ENCODE measurements at places on chromosomes 2 and 18. TPM values are rescaled to one million over a fixed set of nuclear protein-coding genes. Genes with fewer than 3 reads are reported as not detected.

GRCh38 chr18:73040247-73040646 is 172.5 kb upstream of the NETO1 start:
- no peak for DNase-seq
- H3K27ac ChIP-seq = no peak overlapping the region
- no peak overlapping the region for H3K4me3 ChIP-seq
- no peaks in the 10 kb centered on the region for H3K36me3 ChIP-seq
- H3K4me1 ChIP-seq = no peaks in the 10 kb centered on the region
- H3K27me3 ChIP-seq = no peaks in the 10 kb centered on the region

DNA sequence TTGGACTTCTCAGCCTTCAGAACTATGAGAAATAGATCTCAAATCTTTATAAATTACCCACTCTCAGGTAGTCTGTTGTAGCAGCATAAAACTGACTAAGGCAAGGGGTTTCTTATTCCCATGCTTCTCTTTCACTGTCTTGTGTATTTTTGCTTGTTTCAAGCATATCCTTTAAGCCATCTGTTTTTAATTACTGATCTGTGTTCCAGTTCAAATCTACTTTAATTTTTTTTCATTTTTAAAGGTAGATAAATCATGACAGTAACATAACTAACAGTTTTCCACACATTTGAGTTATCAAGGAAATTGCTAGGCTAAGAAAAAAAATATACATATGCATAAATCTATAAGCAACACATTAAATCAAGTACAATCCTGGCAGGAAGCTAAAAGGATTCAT is 317.9 kb upstream of the TNP1 start:
- no peak overlapping the region for H3K4me3 ChIP-seq
- H3K4me1 ChIP-seq = no peaks in the 10 kb centered on the region
- no peak for DNase-seq
- H3K27ac ChIP-seq = no peak overlapping the region

DNA sequence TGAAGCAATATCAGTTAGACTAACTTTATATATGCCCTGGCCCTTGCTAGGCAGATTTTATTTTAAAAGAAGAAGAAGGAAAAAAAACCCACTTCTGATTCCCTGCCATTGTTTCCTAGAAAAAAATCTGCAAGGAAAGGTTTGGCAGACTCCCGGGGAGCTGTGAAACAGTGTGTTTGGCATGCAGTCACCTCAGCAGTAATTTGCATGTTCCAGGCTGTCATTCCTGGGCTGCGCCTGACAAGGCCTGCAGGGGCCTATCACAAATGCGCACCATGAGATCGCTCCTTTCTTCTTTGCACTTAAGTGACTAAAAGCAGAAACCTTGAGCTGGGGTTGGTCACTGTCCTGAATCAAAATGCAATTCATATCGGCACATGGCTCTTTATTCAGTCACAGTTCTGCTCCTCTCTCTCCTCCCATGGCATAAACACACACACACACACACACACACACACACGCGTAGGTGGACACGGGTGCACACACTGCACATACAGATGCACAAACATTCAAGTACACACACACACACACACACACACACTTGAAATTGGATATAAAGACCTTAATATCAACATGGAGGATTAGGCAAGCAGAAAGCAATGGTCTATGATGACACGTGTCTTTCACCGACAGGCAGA is 172.8 kb downstream of the MYT1L start:
- no peak overlapping the region for H3K4me3 ChIP-seq
- no peak for DNase-seq
- no peaks in the 10 kb centered on the region for H3K36me3 ChIP-seq
- no peak overlapping the region for H3K27ac ChIP-seq
- peaks cover 3% of the 10 kb centered on the region for H3K4me1 ChIP-seq
- H3K27me3 ChIP-seq = no peaks in the 10 kb centered on the region

GRCh38 chr2:217936952-217937351 is 65.8 kb downstream of the TNS1 start:
- no peak overlapping the region for H3K27ac ChIP-seq
- no peak overlapping the region for H3K4me3 ChIP-seq
- H3K36me3 ChIP-seq = no peaks in the 10 kb centered on the region
- H3K4me1 ChIP-seq = peaks cover 29% of the 10 kb centered on the region

- no peak overlapping the region for H3K4me3 ChIP-seq
- H3K36me3 ChIP-seq = no peaks in the 10 kb centered on the region
- H3K27me3 ChIP-seq = no peaks in the 10 kb centered on the region
- H3K27ac ChIP-seq = no peak overlapping the region
- DNase-seq = no peak
These were observed 95.4 kb downstream of the NFATC1 start for GRCh38 chr18:79491081-79491551.

DNA sequence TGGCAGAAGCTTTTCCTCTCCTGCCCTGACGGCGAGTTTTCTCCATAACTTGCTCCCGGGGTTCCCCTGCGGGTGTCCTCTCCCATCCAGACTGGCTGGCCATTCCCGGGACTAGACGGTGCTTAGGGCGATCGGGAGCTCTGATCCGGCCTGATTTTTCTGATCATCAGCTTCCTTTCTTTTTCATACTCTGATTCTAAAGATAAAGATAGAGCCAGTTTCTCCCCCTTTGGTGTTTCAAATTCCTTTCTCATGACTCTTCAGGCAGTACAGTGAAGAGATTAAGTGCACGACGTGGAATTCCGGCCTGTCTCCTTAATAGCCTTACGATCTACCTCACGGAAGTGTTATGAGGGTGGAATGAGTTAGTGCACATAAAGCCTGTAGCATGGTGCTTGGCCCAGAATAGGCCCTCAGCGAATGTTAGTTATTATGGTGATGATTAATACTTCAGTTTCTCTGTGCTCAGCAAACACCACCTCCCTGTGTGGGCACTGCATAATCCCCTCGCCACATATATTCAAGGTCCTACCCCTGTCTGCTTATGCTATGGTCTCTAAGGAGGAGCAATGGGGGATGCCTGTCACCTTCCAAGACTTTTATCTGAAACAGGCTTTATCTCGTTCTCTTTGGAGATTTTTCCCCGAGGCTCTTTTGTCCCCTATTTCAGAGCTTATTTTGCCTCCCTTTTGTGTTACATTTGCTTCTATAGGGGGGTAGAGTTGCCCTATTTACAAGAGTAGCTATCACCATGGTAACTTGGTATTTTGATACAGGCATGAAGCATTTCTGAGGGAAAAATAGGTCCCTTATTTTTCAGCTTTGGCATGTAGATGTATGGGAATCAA is 254.8 kb downstream of the CDH2 start:
- peaks cover 6% of the 10 kb centered on the region for H3K4me1 ChIP-seq
- no peak overlapping the region for H3K4me3 ChIP-seq
- H3K27ac ChIP-seq = no peak overlapping the region
- no peak for DNase-seq
- H3K36me3 ChIP-seq = no peaks in the 10 kb centered on the region

DNA sequence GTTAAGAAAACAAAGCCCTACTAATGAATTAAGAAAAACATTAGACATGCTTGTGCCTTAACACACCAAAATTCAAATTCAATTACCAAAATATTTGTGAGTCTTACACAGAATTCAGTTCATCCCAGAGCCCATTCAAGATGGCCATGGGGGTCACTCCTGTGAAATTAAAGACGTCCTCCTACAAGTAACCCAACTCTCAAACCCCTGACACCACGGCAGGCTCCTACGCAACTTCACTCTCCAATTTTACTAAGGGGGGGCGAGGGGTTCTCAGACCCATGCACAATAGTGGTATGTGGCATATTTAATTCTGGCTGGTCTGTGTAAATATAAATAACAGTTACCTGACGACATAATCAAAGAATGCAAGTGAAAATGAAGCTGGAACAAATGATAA is 5.0 kb downstream of the ZNF516 start:
- H3K36me3 ChIP-seq = no peaks in the 10 kb centered on the region
- no peak for DNase-seq
- peaks cover 10% of the 10 kb centered on the region for H3K27me3 ChIP-seq
- peaks cover 10% of the 10 kb centered on the region for H3K4me1 ChIP-seq
- H3K4me3 ChIP-seq = peak overlapping the region; percentile 82

DNA sequence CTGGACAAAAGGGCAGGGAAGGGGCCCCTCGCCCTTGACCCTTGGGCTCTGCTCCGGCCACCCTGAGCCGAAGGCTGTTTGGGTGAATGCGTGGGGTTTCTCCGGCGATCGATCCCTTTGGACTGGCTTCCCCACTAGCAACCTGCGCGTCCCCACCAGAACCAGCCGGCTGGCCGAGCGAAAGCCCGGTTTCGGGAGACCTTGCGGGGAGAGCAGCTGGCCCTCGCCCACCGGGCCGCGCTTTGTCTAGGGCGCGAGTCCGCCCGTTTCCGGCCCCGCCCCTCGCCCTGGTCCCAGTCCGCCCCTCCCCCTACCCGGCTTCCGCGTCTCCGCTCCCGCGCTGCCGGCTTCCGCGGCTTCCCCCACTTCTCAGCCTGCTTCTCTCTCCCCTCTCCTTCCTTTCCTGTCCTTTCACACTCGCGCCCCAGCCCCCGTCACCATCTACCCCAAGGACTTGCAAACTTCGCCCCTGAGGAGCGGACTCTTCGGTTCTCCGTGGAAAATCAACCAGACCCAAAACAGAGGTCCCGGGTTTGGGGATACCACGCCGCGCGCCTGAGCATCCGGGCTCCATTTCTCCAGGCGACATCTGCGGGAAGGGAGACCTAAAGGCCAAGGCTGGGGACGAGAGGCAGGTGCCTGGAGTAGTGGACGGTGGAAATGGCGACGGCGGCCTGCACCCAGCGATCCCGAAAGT is 48.0 kb upstream of the ATP6V1B1 start:
- peak; percentile 90 for DNase-seq
- H3K4me1 ChIP-seq = peaks cover 8% of the 10 kb centered on the region
- peaks cover 100% of the 10 kb centered on the region for H3K27me3 ChIP-seq
- no peaks in the 10 kb centered on the region for H3K36me3 ChIP-seq

GRCh38 chr2:173448938-173449471 is 94.3 kb downstream of the CDCA7 start:
- no peaks in the 10 kb centered on the region for H3K4me1 ChIP-seq
- DNase-seq = peak; percentile 93
- H3K4me3 ChIP-seq = no peak overlapping the region
- H3K36me3 ChIP-seq = no peaks in the 10 kb centered on the region
- no peaks in the 10 kb centered on the region for H3K27me3 ChIP-seq
- H3K27ac ChIP-seq = no peak overlapping the region

DNA sequence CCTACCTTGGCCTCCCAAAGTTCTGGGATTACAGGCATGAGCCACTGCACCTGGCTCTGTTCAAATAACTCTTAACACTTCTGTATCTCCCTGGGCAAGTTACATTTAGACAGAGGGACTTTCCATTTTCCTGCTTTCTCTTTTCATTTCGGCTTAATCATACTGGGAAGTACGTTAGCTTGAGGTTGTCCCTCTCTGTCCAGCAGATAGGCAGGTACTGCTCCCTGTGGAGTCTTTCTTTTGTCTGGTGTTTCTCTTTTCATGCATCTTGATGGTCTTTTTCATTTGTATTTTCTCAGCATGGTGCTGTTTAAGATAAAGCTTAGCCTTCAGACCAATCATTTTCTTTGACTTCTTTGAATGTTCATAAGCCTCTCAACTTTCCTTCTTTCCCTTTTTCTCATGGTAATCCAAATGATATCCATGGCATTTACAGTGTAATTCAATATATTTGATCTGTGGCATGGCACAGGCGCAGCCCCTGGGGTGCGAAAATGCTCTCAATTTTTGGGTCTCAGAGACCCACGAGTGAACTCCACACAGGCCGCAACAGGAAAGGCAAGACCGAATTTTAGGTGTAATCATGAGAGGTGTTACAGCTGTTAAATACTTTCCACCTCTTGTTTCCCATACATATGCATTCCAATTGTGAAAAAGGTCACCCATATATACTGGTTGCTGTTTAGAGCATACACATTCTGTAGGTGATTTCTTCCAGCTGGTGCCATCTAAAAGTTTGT is 99.9 kb upstream of the MYO3B start:
- no peak overlapping the region for H3K27ac ChIP-seq
- H3K36me3 ChIP-seq = no peaks in the 10 kb centered on the region
- H3K4me1 ChIP-seq = no peaks in the 10 kb centered on the region
- no peak for DNase-seq
- H3K4me3 ChIP-seq = no peak overlapping the region
- H3K27me3 ChIP-seq = no peaks in the 10 kb centered on the region

GRCh38 chr2:150043172-150043500 is 444.3 kb downstream of the RND3 start:
- no peak for DNase-seq
- H3K4me1 ChIP-seq = no peaks in the 10 kb centered on the region
- H3K27ac ChIP-seq = no peak overlapping the region
- H3K4me3 ChIP-seq = no peak overlapping the region
- no peaks in the 10 kb centered on the region for H3K36me3 ChIP-seq
- no peaks in the 10 kb centered on the region for H3K27me3 ChIP-seq

DNA sequence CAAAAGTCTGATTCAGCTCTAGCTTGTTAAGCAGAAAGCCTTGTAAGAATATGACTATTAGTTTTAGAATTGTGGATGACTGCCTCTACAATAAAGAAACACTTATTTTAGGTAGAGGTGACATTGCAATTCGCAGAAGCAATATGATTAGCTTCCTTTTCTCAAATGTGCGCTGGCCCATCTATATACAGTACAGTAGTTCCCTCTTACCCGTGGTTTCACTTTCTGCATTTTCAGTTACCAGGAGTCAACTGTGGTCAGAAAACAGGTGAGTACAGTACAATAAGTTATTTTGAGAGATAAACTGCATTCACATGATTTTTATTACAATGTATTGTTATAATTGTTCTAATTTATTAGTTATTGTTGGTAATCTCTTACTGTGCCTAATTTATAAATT is 405.1 kb downstream of the GPD2 start:
- no peak overlapping the region for H3K4me3 ChIP-seq
- H3K36me3 ChIP-seq = no peaks in the 10 kb centered on the region
- no peak for DNase-seq
- no peak overlapping the region for H3K27ac ChIP-seq

DNA sequence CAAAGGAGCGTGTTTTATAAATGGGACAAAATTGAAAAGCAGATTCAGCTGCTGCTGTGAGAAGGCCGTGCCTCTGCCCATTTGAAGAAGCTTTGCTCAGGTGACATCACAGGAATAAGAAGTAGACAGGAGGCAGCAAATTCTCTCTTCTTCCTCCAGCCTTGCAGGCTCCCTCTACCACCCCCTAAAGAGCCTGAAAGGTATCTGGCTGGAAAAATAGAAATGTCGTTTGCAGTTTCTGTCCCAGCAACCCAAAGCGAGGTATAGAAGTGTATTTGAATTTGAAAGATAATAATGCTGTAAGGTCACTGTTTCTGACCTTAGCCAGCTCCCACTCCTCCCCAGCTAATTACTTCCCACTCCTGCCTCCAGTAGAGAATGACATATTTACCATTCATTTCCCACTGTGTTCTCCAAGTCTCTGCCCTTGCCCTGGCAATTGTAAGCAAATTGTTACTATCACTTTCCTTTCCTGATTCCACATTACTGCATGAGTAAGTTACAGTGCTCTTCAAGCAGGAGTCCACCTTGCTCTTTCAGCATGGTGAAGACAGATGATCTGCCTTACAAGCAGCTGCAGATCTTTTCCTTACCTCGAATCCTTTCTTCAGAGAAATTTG is 56.8 kb upstream of the RASGRP3 start:
- no peak overlapping the region for H3K4me3 ChIP-seq
- H3K27ac ChIP-seq = no peak overlapping the region
- H3K4me1 ChIP-seq = peaks cover 2% of the 10 kb centered on the region
- no peaks in the 10 kb centered on the region for H3K27me3 ChIP-seq
- no peaks in the 10 kb centered on the region for H3K36me3 ChIP-seq

Gene MARCO
- not detected for total RNA-seq

Gene DNER
- 14.6 TPM for total RNA-seq

Gene DSC3
- total RNA-seq = 3.7 TPM

Gene SCYGR4
- not detected for total RNA-seq

Gene FAM124B
- total RNA-seq = 2.0 TPM

Gene OR6B2
- not detected for total RNA-seq

Gene VIL1
- 7.0 TPM for total RNA-seq

Gene TEKT4
- total RNA-seq = not detected

Measured in H1 (cell line).